ENCODE measurements at places on chromosomes 12 and 14. TPM values are rescaled to one million over a fixed set of nuclear protein-coding genes. Genes with fewer than 3 reads are reported as not detected.
A peak's percentile ranks its signal among the peaks of the same experiment; 100 is the strongest.

DNA sequence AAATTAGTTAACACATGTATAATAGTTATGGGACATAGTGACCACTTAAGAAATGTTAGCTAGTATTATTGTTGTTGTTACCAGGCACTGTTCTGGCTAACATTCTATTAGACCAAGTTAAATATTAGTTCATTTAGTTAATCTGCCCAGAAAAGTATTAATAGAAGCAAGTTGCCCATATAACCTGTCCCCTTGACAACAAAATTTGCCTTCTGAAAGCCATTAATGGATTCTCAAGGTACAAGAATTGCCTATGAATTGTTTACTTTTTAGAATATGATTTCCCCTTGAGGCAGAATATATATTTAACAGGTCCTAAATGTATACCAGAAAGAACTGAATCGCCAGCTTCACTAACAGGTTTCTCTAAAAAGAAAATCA is 167.3 kb upstream of the TMCC3 start:
- DNase-seq = no peak

Gene TAMALIN
- 8.0 TPM for total RNA-seq

- DNase-seq = no peak
Measured at GRCh38 chr14:48973151-48973550, 613.0 kb downstream of the RPS29 start.

DNA sequence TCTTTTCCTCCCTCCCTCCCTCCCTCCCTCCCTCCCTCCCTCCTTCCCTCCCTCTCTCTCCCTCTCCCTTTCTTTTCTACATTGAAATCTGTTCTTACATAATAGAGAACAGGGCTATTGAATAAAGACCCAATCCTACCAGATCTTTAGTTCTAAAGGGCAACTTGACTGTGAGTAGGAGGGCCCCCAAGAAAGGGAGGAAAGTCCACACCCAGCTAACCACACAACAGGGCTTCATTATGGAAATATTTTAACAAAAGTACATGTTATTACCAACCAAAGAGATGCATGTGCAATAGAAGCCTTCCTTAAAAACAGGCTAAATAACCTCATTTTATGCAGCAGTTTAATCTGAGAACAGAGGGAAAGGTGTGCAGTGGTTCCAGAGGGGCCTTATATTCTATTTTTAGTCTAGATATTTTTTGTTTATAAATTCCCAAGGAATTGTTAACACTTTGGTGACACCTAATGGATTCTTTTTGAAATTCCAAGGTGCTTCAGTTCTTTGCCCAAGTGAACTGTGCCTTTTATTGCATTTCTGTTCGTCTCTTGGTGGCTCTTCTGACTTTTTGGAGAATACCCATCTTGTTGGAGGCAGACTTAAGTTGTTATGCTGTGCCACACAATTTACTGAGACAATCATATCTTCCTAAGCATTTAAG is 63.0 kb downstream of the GNS start:
- no peak for DNase-seq

DNA sequence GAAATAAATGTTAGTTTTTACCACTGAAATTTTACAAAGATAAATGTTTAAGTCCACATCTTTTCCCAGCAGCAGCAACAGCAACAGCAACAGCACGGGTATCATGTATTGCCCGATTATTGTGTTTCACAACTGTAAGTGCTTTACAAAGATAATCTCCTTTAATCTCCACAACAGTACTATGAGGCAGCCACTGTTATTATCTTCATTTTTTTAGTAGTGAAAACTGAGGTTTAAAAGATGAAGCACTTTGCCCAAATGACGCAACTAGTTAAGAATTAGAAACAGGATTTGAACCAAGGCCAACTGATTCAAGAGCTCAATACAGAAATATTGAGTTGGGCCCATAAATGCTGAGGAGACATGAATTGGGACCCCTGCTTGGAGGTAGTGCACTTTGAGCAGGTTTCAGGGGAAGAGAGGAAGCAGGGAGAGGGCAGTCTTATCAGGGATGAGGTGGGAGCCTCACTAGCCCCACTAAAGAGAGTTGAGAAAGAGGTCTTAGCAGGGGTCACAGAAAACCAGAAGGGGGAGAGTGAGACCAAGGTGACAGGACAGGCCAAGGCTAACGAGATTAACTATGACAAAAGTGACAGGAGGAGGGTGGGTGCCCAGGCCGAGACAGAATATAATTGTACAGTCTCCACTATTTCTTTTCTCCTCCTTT is 15.3 kb downstream of the KRT2 start:
- no peak for DNase-seq

Gene SALL2
- total RNA-seq = 3.8 TPM

DNA sequence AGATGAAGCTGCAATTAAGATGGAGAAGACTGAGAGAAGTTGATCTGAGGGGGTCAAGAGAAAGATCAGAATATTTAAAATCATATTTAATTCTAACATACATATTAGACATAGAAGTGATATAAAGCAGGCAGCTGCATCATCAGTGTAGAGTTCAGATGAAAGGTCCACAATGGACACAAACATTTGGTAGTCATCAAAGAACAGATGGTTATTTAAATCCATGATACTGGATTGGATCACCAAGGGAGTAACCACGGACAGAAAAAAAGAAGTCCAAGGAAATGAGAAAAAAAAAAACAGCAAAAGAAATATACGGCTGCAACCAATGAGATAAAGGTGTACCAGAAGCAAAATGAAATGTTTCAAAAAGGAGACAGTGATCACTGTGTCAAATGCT is 20.1 kb downstream of the NOVA1 start:
- no peak for DNase-seq

DNA sequence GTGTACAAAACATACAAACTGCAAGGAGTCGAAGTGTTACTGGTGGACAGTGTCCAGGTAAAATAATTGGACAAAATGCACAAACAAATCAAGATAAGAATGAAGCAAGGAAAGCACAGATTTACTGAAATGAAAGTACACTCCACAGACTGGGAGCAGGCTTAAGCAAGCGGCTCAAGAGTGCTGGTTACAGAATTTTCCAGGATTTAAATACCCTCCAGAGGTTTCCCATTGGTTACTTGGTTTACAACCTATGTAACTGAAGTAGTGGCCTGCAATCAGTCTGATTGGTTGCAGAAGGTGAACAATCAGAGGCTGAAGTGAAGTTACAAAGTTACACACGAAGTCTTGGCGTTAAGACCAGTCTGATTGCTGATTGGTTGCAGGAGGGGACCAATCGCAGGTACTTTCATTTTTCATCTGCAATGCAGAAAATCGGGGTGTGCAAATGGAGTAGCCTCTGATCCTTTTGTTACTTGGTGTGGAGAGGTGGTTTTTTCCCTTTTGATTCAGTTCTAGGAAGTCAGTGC is 11.6 kb upstream of the SCN8A start:
- DNase-seq = no peak

DNA sequence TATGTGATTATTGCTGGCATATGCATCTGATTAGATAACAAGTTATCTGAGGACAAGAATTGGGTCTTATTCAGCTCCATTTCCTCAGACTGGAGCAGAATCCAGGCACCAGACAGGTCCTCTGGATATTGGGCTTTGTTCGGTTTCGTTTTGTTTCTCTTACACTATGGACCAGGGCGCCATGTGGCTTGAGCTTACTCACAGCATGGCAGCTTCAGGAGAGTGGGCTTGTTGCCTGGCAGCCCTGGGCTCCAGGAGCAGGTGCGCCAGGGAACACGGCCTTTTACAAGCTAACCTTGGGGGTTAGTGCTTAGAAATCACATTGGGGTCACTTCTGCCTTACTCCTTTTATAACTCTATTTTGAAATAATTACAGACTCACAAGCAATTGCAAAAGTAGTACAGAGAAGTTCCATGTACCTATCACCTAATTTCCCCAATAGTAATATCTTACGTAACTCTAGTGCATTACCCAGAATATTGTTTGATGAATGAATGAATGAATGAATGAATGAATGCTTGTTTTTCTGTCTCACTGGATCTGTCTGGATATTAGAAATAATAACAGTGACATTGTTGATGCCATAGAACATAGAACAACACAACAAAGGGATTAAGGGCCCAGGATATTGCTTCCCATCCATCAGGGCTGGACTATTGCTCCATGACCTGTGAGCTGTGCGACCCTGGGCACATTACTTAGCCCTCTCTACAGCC is 39.0 kb downstream of the CMKLR1 start:
- no peak for DNase-seq

DNA sequence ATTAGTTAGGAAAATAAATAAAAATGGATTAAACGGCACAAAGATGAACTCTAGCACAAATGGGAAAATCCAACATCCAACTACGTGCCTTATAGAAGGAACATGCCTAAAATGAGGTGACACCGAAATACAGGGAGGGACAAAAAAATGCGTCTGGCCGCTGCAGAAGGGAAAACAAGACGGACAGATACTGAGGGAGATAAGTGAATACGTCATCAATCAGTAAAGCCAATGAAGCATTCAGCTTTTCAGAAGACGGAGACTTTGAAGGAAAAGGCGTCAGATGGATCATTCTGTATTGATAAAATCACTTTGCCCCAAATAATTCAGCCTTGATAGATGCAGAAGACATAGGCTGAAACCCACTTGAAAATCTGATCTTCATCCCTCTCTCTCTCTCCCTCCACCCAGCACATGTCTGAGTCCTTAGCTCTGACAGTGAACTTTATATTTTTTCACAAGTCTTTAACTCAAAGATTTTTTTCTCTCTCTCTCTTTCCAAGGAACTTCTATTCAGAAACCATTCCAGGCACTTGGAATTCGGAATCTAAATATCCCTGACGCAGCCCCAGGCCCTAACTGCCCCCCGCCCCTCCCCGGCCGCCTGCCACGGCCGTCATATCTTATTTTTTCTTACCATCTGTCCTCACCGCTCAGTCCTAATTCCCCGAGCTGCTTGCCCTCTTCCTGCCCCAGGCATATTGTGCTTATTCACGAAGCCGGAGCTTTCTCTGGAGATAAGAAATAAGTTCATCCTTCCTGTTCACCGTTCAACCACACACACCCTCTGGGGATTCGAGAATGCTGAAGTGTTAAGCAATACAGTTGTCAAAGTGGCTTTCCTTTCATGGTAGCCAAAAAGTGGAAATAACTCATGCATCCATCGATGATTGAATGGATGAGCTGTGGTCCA is 35.5 kb upstream of the RFLNA start:
- DNase-seq = no peak

GRCh38 chr14:27409944-27410343 is 812.1 kb upstream of the NOVA1 start:
- DNase-seq = no peak

- no peak for DNase-seq
Measured at GRCh38 chr12:8827551-8828256, 5.3 kb downstream of the A2ML1 start.

DNA sequence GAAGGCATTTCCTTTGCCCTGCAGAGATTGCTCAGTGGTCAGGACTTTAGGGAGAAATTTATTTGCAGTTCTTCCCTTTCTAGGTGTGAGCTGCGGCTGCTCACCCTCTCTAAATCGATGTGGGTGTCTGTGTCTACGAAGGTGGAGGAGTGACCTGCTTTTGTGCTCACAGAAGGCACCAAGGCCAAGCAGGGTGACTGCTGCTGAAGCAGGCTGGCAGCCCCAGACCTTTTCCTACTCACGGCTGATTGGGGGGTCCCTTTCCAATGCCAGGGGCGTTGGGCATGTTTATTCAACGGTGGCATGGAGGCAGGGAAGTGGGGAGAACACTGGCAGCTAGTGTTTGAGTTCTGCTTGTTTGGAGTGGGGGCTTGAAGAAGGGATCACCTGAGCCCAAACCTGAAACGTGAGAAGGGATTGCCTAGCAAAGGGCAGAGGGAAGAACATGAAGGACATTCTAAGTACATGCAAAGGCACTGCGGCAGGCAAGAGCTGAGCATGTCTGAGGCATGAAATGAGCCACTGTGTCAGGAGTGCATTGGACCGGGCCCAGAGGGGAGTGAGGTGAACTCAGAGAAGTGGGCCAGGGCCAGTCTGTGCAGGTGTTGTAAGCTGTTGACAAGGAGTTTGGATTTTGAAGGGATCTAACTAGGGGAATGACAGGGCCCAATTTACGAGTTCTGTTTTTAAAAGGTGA is 56.3 kb downstream of the CACNA1C start:
- DNase-seq = no peak

Gene COCH
- total RNA-seq = 1.4 TPM

GRCh38 chr14:103698380-103699260 is 16.6 kb downstream of the XRCC3 start:
- peak; percentile 15 for DNase-seq

GRCh38 chr12:116370886-116371580 is 93.5 kb upstream of the MED13L start:
- no peak for DNase-seq

DNA sequence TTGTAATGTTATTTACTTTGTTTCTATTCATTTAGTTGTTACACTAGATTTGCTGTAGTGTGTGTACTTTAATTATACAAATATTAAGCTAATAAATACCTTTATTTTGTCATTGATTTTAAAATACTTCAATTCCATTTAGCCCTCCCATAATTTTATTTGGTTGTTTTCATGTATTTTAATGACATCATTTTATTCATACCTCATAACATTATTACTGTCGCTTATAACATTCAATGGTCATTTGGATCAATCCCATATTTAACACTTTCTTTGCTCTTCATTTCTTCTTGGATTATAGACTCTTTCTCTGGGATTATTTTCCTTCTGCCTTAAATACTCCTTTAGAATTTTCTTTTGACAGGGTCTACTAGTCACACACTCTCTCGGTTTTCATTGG is 86.6 kb upstream of the CAND1 start:
- no peak for DNase-seq

- DNase-seq = no peak
Measured at GRCh38 chr12:27233814-27234213, 10.3 kb upstream of the STK38L start.

All from psoas muscle (tissue), 8 donors.